ENCODE measurements at places on chromosomes 16 and 17.

GRCh38 chr16:11057711-11058345 is 113.5 kb downstream of the CLEC16A start:
- DNase-seq: no peak

DNA sequence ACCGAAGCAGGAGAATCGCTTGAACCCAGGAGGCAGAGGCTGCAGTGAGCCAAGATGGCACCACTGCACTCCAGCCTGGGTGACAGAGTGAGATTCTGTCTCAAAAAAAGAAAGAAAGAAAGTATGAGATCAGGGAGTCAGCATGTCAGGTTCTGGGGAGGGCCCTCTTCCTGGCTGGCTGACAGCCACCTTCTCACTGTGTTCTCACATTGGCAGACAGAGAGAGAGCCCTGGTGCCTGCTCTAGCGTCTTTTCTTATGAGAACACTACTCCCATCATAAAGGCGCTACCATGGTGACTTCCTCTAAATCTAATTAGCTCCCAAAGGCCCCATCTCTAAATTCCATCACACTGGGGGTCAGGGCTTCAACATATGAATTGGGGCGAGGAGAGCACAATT is 27.6 kb upstream of the RBBP6 start:
- DNase-seq: no peak

- DNase-seq: no peak
Observed at GRCh38 chr17:83062818-83063671, 16.4 kb upstream of the METRNL start.

GRCh38 chr17:75849279-75849646 is 5.1 kb upstream of the UNC13D start:
- DNase-seq: no peak

DNA sequence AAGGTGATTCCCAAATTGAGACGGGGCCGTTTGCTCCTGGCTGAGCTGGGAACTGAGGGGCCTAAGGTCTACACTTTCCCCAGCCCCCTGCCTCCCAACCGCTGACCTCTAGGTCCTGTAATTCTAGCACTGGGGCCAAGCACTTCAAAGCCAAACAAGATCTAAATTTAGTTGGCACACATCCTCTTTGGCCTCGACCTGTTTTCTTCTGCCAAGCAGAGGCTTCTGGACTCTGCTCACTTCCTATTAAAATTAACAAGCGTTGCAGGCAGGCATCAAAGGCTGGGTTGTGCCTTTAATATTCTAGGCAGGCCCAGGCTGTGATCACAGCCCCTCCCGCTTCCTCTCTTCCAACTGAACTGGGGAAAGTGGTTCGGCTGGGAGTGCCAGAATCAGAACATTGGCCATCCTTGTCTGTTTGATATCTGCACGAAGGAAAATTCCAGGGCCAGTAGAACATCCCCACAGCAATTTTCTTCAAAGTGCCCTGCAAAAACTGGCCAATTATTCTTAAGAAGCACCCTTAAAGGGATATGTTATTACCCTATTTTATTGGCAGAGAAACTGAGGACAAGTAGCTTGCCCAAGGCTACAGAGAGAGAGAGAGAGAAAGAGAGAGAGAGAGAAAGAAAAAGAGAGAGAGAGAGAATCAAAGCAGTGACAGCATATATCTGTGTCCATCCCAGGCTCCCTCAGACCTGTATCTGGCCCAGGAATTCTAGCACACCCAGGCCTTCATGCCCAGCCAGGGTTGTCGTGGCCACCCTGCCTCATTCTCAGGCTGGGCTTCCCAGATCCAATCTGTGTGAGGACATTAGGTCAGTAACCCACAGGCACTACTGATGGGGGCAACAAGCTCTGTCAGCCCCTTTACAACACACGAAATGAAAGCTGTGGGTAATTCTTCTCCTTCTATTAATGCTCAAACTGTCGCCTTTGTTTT is 12.8 kb upstream of the MT4 start:
- no peak for DNase-seq

- no peak for DNase-seq
Observed at GRCh38 chr17:74215342-74215727, 2.0 kb downstream of the TTYH2 start.

DNA sequence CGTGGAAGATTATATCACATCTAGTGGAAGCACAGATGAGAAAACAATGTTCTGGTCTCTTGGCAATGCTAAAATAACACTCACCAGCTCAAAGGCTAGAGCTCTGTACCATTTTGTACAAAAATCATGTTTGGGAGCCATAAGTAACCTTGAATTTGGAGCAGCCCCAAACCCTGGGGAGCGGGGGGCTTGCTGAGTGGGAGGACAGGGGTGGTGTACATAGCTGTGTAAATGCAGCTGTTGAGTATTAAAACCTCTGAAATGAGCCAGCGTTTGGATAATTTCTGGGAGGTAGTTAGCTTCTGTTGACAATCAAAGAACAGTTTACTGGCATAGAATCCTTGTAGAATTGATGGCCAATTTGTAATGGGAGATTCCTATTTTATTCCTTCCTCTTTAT is 4.3 kb downstream of the MYH8 start:
- DNase-seq: no peak

- no peak for DNase-seq
Observed at GRCh38 chr16:50878966-50879615, 137.2 kb downstream of the CYLD start.

Measured in central memory CD4-positive, alpha-beta T cell (primary cell).